AG08396 (cell line): ENCODE measurements at places on chromosomes 12 and 14.

GRCh38 chr12:30211743-30212142, 428.0 kb upstream of the TMTC1 start:
- no peak for DNase-seq

DNA sequence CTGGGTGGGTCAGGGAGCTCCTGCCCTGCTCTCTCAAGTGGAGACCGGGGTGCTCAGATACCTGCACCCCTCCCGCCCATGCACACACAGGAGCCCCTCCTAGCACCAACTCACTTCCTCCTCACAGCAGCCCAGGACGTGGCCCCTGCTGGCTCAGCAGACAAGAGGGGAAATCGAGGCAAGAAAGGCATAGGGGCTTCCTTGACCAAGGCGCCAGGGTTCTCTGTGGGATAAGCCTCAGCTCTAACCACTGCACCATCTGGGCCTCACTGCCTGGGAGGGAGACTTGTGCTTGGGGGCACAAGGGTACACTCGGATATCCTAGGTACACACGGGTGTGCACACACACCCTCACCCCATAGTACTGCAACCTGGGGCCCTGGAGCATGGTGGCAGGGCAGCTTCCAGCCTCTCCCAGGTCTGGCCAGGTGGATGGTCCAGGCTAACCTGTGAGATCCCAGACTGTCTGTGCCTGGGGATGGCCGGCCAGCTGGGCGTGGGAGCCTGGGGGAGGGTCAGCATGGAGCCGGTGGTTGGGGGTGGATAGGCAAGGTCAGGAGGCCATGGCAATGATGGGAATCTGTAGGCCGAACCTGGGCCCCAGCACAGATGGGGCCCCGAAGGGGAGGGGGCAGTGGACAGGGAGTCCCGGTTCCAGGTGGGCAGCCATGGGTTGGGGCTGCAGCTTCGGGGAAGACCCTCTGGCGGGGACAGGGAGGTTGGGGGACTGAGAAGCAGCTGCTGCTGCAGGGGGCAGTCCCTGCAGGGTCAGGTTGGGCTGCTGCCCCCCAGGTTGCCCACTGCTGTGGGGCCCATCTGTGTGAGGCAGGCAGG, 312.4 kb downstream of the TMEM121 start:
- no peak for DNase-seq

- no peak for DNase-seq
Observed at GRCh38 chr12:19846574-19846973, 407.3 kb downstream of the AEBP2 start.

DNA sequence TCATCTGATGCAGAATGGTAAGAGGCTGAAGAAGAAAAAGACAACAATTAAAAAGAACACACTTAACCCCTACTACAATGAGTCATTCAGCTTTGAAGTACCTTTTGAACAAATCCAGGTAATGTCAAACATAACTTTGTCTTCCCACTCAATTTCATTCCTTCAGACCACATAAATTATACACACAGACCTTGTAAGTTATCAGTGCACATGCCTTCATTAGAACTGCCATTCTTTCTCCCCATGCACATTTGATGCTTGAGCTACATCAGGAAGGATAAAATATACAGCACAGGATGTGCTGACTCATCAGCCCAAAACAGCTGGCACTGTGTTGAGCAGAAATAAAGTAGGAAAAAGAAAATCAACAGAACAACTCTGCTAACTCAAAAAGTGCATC, 246.7 kb downstream of the PAWR start:
- no peak for DNase-seq

DNA sequence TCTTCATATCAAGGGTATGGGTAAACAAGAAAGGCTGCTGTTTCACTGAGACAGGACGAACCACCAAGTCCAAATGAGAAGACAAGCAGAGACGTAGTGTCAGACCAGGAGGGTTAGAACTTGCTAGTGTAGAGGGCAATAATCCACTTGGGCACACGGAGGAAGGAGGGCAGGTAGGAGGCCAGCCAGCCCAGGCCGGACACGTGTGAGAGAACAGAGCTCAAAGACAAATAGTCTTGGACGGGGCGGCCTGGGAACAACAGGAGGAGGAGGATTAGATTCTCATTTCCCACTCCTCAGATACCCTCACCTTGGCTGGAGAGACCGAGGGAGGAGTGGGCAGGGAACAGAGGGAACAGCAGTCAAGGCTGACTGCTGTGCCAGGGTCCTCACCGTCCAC, 8.8 kb downstream of the DHRS1 start:
- DNase-seq: no peak

DNA sequence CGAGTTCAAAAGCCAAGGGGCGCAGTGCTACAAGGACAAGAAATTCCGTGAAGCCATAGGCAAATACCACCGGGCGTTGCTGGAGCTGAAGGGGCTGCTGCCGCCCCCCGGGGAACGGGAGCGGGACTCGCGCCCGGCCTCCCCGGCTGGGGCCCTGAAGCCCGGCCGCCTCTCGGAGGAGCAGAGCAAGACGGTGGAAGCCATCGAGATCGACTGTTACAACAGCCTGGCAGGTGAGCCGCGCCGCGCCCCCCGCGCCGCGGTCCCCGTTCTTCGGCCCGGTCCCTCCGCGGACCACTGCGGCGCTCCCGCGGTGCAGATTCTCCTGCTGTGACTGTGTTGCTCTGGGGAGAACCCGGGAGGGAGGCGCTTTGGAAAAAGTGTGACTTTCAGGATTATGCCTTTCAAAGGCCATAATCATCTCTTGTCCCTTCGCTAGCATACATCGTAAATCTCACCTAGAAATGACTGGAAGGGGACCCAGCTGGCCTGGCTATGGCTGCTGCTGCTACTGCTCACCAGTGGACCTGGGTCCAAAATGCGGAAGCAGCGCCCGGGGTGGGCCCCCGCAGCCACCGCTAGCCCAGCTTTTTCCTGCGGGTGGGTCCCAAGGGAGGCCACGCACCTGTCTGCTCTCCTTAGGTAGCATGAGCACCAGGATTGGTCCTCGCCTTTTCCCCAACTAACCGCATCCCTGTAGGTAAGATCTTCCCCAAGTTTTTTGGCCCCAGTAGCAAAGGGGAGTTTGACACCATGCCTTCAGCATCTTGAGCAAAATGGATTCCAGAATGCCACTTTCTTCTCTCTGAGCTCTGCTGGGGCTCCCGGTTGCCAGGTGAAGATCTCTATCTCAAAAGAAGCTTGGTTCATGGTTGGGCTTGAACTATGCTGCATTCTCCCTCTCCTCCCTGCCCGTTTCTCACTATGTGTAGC, 853 bp downstream of the TTC9 start:
- DNase-seq: no peak

GRCh38 chr14:75267141-75267721, 11.4 kb upstream of the FOS start:
- DNase-seq: peak; percentile 23

DNA sequence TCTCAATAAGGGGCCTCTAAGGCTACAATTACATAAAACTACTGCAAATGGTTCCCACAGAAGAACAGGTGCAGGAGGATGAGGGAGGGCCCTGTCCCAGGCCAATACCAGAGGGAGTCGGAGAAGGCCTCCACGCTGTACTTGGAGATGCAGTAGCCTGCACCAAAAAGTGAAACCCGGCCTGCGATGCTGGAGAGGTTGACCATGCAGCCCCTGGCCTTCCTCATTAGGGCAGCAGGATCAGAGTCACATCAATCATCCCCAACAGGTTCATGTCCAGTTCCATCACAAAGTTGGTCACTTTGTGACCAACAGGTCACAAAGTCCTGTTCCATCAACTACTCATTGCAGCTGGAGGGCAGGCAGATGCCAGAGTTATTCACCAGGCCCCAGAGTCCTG, 23.0 kb downstream of the ZBTB39 start:
- no peak for DNase-seq
